Lower leg skin (tissue), 4 donors: ENCODE measurements at places on chromosomes 13 and 19.

DNA sequence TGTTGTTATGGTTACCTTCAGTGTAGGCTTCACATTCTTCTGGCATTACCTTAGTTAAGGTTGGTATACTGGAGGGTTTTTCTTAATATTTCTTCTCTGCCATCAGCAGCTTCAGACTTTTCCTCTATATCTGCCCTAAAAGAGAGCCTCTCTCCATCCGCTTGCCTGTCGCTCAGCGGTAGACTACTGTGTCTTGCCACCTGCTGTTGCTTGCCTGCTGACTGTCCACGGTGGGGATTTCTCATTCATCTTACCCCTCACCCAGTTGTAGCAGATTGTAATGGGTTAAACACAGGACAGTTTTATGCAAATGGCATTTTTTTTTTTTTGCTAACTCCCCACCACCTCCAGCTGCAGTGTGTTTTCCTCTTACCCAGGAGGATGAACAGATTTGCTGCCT lies 577.2 kb downstream of the SLITRK5 start:
- DNase-seq: no peak

DNA sequence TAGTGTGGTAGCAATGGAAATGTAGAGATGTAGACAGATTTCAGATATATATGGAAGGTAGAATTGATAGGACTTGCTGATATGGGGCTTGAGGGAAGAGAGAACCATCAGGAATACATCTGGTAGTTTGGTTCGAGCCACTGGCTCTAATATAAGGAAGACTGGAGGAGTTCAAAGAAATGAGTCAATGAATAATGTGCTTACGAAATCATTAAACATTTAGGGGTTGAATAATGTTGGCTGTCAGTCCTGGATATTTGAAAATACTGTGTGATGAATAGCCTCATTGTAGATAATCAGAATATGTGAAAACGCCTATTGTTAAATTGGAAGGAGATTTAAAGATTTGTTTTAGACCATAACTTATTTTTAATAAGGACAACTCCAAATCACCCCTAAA lies 21.6 kb downstream of the SGCG start:
- no peak for DNase-seq

DNA sequence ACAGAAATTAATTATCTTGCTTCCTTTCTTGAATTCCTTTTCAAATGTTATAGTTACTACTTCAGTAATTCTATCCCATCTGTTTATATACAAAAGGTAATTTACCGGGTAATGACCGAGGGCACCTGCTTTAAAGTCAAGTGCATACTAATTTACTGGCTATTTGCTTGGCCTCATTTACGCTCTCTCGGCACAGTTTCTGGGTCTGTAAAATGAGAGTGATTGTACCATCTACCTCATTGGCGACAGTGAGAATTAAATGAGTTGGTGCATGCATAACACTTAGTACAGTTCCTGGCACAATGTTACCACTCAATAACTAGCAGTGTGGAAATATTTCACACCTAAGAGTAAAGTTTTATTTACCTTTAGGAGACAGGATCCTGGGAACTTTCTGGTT lies 111.6 kb downstream of the GGACT start:
- no peak for DNase-seq

DNA sequence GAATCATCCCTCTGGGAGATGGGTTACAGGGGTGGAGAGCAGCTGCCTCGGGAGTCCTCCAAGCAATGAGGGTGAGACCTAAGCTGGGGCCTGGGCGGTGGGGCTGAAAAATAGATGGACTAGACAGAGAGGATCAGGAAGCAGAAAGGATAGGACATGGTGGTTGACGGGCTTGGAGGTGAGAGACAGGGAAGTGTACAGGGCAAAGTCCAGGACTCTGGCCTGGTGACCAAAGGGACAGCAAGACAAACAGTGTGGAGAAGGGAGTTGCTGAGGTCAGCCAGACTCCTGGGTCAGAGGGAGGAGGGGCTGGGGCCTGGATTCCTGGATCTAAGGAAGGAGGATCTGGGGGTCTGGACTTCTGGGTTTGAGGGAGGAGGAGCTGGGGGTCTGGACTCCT lies 5.5 kb downstream of the PHLDB3 start:
- DNase-seq: no peak

GRCh38 chr19:33668968-33669367 lies 47.2 kb downstream of the CHST8 start:
- no peak for DNase-seq

GRCh38 chr13:24834902-24835510 lies 71.0 kb downstream of the RNF17 start:
- DNase-seq: no peak

DNA sequence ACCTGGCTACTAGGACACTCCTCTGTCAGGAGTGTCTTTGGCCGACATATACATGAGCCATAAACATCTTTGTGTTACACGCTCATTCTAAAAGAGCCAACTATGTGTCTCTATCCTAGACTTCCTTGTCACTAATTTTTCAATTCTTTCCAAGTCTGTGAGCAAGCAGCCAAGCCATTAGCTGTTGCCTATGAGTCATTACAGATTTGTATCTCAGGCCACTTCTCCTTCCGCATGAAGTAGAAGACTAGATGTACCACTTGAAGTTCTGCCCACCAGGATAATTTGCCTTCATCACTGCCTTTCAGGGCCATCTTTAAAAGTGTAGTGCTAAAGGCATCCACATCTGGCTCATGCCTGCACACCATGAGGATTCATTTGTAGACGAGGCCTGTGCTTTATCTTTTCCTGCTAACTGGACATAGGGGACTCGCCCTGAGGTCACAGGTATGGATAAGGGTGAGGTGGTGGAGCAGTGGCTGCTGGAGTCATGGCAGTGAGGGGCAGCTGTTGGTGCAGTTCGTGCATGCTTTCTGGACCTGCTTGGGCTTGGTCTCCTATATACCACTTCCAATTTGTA lies 126.1 kb upstream of the KL start:
- no peak for DNase-seq

GRCh38 chr13:110628952-110629701 lies 13.8 kb downstream of the NAXD start:
- no peak for DNase-seq

GRCh38 chr19:49776371-49776764 lies 9.6 kb downstream of the AP2A1 start:
- DNase-seq: no peak

GRCh38 chr19:38228005-38228377 lies 4.0 kb upstream of the DPF1 start:
- no peak for DNase-seq

DNA sequence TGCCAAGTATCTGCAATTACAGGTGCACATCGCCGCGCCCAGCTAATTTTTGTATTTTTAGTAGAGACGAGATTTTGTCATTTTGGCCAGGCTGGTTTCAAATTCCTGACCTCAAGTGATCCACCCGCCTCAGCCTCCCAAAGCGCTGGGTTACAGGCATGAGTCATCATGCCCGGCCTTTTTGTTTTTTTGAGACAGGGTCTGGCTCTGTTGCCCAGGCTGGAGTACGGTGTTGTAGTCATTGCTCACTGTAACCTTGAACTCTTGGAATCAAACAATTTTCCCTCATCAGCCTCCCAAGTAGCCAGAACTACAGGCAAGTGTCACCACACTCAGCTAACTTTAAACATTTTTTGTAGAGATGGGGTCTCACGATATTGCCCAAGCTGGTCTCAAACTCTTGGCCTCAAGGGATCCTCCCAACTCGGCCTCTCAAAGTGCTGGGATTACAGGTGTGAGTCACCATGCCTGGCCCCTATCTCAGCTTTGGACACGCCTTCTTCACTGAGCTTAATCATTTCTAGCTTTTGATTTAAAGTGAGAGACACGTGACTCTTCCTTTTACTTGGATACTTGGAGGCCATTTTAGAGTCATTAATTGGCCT lies 4.0 kb upstream of the IRGC start:
- DNase-seq: no peak

- DNase-seq: no peak
Observed at GRCh38 chr13:48155848-48156247, 60.9 kb upstream of the MED4 start.

- peak; percentile 96 for DNase-seq
Observed at GRCh38 chr19:8592231-8593009, 15.2 kb upstream of the MYO1F start.

GRCh38 chr13:66102864-66103263 lies 1127.3 kb downstream of the PCDH9 start:
- no peak for DNase-seq

DNA sequence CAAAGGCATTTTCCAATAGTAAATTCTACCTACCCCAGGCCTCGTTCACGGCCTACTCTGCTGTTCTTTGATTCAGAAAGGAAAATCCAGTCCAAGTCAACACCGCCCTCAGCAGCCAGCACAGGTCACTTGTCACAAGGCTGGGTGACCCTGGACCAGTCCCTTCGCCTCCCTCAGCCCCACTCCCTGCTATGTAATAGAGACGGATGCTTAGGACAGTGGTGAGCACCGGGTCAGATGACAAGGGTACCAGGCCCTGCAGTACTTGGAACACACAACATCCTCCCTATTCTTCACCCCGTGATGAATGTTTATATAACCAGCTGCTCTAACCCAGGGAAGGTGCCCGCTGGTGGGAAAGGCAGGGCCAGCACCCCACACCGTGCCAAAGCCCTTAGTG lies 14.3 kb downstream of the LATS2 start:
- peak; percentile 66 for DNase-seq

- no peak for DNase-seq
Observed at GRCh38 chr13:100203696-100204367, 114.9 kb downstream of the PCCA start.

GRCh38 chr13:44710576-44710975 lies 134.4 kb upstream of the TSC22D1 start:
- no peak for DNase-seq

DNA sequence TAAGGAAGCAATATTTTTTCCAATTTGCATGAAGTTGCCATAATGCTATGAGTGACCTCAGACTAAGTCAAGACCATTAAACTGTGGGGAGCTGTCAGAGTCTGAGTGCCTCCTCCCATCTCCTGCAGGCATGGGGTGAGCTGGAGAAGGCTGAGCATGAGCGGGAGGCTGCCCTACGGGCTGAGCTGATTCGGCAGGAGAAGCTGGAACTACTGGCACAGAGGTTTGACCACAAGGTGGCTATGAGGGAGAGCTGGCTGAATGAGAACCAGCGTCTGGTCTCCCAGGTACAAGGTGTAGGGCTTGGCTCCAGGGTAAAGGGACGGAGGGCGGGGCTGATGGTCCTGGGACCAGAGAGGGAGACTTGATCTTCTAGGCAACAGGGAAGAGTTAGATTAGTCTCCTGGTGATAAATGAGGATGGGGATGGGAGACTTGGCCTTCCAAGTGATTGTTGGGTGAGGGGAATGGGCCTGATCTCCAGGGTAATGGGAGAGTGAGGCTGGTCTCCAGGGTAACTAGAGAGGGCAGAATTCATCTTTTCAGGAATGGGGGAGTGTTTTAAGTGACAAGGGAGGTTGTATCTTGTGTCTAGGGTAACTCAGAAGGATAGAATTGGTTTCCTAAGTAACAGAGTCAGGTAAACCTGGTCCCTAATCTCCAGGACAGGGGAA lies 36.0 kb downstream of the SPTBN4 start:
- DNase-seq: no peak

- DNase-seq: peak; percentile 79
Observed at GRCh38 chr19:17996826-17997316, 11.1 kb upstream of the ARRDC2 start.
